NCI-H1694 treated with DMSO at 0.1 percent for 48 hours (cell line): ENCODE measurements at places on chromosomes 7 and 10.

GRCh38 chr10:15860692-15861201, 440 bp upstream of the MINDY3 start:
- no peak for DNase-seq

GRCh38 chr10:6083523-6084475, 5.0 kb upstream of the RBM17 start:
- DNase-seq, result no peak

GRCh38 chr10:102040305-102041050, 15.5 kb downstream of the ARMH3 start:
- no peak for DNase-seq

DNA sequence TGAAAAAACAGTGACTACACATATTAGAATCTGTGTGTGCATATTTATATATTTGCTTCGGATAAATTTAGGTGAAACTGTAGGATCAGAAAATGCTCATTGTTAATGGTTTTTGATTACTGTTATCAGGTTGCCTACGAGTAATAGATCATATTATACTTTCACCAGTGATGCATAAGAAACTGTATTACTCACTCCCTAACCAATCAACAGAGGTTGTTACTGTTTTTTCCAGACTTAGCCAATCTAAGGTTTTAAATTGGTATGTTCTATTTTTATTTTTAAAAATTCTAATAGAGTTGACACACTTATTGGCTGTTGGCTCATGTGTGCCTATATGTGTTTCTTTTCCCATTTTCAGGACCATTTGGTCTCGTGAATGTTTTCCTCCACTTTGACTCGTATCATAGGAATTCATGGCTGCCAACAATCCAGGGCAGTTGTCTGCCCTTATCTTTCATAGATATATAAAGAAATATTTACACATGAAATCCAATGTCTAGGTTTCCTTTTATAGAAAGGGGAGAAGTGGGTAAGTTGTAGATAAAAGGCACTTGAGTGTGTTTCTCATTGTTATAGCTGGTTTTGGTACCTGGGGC, 59.2 kb downstream of the ANLN start:
- no peak for DNase-seq

DNA sequence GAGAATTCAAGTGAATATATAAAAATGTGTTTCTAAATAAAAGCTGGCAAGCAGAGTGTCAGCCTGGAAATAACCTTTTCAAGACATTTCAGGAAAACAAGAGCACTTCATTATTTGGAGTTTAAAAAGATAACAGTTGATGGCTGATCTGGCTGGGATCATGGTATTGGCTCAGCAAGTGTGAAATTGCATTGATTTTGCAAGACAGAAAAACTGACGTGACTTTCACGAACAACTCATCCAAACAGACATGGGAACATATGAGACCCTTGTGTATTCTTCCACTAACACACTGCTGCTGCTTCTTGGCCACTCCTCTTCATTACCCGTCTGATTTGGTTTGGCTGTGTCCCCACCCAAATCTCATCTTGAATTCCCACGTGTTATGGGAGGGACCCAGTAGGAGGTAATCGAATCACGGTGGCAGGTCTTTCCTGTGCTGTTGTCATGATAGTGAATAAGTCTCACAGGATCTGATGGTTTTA, 108.5 kb downstream of the RAB18 start:
- no peak for DNase-seq

- DNase-seq, result no peak
Measured at GRCh38 chr10:44470784-44471183, 85.9 kb upstream of the CXCL12 start.

DNA sequence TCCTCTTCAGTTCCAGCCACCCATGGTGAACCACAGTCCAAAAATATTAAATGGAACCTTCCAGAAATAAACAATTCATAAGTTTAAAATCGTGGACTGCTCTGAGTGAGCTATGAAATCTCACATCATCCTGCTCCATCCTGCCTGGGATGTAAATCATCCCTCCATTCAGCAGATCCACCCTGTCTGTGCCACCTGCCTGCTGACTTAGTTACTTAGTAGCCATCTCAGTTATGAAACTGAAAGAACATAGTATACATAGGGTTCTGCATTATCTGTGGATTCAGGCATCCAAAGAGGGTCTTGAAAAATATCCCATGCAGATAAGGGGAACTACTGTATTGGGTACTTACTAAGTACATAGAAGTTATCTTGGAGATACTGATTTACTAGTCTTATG, 89.0 kb downstream of the ST8SIA6 start:
- no peak for DNase-seq

GRCh38 chr7:91519241-91520158, 255.3 kb downstream of the FZD1 start:
- no peak for DNase-seq

GRCh38 chr7:76086070-76086469, 38.2 kb downstream of the MDH2 start:
- DNase-seq, result no peak

- DNase-seq, result no peak
Measured at GRCh38 chr7:119957335-119957734, 315.6 kb upstream of the KCND2 start.

- DNase-seq, result no peak
Measured at GRCh38 chr10:132054564-132054963, 11.2 kb upstream of the JAKMIP3 start.

- no peak for DNase-seq
Measured at GRCh38 chr10:71575451-71575850, 144.1 kb downstream of the C10orf105 start.

- no peak for DNase-seq
Measured at GRCh38 chr10:12709000-12709401, 292.5 kb downstream of the CCDC3 start.

DNA sequence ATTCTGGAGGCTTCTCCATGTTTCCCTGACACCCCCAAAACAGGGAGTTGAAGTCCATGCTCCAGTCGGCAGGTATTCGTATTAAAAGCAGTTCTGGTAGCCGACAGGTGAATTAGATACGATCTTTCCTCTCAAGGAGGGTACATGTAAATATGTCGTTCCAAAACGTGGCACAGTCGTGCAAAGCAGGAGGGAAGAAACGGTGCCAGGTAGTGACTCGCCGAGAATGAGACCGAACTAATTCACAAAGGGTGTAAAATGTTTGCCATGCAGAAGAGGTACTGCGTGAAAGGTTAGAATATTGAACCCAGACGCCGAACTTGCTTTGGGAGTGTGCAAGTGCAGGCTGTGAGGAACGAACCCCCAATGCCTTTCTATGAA, 483 bp downstream of the EDRF1 start:
- no peak for DNase-seq

- DNase-seq, result no peak
Measured at GRCh38 chr7:92052684-92053083, 81.6 kb downstream of the CYP51A1 start.

- DNase-seq, result no peak
Measured at GRCh38 chr7:112398534-112398933, 51.7 kb upstream of the IFRD1 start.

DNA sequence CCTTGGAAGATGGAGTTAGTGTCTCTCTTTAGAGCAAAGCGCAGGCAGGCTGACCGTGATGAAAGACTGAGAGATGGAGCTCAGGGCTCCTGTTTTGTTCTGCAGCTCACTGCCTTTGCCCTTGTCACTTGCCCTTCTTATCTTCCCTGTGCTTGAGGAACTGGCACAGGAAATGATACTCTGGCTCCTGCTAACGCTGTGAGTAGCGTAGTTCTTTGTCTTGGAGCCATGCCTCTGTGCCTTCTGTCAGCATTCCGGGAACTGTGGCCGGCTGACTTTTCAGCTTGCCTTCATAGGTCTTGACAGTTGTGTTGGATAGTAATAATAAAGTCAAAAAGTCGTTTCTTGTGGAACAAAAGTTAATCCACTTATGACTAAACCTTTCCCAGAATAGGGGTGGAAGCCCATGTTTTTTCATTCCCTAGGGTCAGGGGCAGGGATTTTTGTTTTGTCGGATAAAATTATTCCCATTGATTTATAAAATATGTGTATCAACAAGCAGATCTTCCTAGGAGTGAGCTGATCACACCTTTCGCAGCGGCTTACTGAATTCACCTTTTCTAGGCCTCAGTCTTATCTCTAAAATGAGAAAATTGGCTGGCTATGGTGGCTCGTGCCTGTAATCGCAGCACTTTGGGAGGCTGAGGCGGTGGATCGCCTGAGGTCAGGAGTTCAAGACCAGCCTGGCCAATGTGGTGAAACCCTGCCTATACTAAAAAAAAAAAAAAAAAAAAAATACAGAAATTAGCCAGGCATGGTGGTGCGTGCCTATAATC, 16.6 kb upstream of the TMEM236 start:
- peak; percentile 25 for DNase-seq

DNA sequence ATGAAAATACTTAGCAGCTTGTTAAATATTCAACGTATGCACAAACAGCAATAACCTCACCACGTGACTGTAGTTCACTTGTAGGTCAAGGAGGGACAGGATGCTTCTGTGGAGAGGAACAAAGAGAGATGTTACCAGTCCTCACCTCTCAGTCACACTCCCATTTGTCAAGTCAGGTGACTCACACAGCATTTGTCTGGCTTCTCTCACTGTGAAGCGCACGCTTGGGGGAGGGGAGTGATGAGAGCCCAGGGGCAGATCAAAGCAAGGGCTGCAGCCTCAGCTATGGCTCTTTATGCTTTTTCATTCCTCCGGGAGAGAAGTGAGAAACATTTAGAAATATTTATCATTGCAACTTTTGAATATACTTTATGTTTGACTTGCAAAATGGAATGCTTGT, 2.9 kb upstream of the RBM20 start:
- no peak for DNase-seq

DNA sequence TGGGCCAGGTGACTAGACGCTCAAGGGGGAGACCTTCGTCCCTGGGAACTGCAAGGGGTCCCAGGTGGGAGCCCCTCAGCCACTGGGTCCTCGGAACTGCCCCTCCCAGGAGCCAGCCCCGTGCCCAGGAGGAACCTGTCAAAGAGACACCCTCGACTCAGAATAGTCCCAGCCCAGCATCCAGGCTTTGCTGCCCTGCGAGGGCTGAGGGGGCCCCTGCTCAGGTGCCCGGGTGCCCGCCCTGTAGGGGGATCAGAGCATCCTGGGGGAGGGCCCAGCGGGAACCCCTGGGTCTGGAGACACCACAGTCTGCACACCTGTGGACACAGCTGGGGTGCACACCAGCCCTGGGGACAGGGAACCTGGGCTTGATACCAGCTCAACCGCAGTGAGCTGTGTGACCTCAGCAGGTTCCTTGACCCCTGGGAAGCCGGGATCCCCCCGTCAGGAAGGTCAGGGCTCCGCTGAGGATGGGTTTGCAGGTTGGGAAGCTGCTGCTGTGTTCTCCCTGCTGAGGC, 407 bp downstream of the ELN start:
- DNase-seq, result no peak

DNA sequence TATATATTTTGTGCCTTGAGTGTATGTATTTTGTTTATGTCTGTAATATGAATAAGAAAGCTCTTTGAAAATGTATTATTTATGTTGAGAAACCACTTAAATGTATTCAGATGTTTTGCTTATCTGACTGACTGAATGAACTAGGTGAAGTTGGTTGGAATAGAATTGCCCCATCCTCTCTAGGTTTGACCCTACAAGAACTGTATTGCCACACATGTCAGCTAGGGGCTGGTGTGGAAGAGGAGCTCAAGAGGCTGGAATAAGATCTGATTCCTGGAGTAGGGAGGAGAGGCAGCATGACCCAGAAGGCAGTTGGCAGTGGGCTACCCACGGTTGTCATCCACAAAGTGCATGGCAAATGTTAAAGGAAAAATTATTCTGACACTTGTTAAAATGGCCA, 9.1 kb downstream of the SSMEM1 start:
- no peak for DNase-seq

DNA sequence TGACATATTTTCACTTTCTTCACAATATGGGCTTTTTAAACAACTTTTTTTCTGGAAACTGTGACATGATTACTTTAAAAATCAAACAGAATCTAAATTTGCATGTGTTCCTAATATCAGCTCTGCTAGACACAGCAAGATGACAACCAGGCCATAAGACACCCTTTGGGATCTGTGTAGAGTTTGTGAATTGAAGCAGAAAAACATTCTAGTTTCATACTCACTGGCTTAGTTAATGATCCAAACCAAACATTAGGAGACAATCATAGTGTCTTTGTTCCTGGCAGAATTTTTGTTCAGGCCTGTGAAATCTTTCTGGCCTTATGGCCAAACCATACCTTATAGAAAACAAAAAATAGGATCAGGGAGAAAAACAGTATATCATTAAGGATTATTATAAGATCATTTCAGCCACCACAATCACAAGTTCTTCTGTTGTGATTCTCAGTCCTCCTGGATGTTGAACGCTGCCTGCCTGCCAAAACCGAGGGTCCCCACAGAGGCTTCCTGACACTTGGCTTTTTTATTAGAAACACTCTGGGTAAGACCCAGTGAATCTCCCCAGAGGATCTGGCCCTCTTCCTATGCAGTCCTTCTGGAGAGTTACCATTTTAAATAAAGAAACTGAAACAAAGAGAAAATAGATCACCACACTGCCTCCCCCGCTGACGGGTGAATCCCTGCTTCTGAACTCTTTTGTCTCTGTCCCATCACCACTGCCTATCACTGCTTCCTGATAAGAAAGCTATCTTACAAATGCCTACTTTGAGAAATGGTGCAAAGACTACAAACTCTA, 79.2 kb upstream of the PPP1R3C start:
- no peak for DNase-seq

- no peak for DNase-seq
Measured at GRCh38 chr7:42227936-42228591, 8.9 kb downstream of the GLI3 start.

GRCh38 chr7:17617380-17617779, 318.9 kb downstream of the AHR start:
- DNase-seq, result no peak
